Caki2 (cell line): ENCODE measurements at places on chromosomes 3 and 15. TPM values are rescaled to one million over a fixed set of nuclear protein-coding genes. Genes with fewer than 3 reads are reported as not detected.

GRCh38 chr3:21259896-21260295 lies 491.1 kb downstream of the ZNF385D start:
- DNase-seq = no peak

GRCh38 chr3:4977001-4977852 lies 2.0 kb upstream of the BHLHE40 start:
- peak; percentile 90 for DNase-seq

GRCh38 chr3:46673151-46674030 lies 20.1 kb downstream of the ALS2CL start:
- no peak for DNase-seq

SAXO2 gene
- not detected in 2 replicates for total RNA-seq
